H1 (cell line): ENCODE measurements at places on chromosomes 12 and 14. TPM values are rescaled to one million over a fixed set of nuclear protein-coding genes. Genes with fewer than 3 reads are reported as not detected.

- DNase-seq: no peak
These were observed 23.6 kb downstream of the RASSF3 start for GRCh38 chr12:64633940-64634337.

GRCh38 chr12:10747730-10748129 lies 24.6 kb upstream of the YBX3 start:
- DNase-seq: no peak

DNA sequence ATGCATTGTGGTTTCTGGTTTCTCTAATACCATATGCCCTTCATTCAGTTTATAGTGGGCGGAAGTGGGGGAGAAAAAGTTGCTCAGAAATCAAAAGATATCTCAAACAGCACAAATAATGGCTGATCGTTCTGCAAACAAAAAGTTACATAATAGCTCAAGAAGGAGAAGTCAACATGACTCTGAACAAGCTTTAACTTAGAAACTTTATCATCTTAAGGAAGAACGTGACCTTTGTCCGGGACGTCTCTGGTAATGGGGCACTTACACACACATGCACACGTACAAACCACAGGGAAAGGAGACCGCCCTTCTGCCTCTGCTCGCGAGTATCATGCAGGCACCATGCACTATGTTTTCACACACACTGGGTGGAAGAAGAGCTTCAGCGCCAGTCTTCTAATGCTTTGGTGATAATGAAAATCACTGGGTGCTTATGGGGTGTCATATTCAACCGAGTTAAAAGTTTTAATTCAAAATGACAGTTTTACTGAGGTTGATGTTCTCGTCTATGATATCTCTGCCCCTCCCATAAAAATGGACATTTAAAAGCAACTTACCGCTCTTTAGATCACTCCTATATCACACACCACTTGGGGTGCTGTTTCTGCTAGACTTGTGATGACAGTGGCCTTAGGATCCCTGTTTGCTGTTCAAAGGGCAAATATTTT lies 4.7 kb downstream of the FOS start:
- DNase-seq: no peak

Gene AKAP3
- 0.54 and 0.63 TPM in 2 replicates for polyA plus RNA-seq

DNA sequence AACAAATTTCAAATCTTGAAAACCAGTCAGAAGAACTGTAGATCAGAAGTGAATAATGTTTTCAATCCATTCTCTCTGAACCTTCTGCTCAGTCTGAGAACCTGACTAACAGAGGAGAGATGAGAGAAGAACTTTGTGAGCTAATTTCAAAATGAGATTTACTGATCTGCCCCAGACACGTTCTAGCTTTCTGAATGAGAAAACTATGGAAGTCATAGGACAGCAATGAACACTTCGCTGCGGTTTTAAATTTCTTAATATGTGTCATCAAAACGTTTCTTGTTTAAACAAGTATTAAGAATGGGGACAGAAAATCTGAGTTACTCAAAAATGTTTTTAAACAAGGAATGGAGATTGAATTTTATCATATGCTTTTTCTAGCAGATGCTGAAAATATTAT lies 66.6 kb upstream of the FAR2 start:
- no peak for DNase-seq

DNA sequence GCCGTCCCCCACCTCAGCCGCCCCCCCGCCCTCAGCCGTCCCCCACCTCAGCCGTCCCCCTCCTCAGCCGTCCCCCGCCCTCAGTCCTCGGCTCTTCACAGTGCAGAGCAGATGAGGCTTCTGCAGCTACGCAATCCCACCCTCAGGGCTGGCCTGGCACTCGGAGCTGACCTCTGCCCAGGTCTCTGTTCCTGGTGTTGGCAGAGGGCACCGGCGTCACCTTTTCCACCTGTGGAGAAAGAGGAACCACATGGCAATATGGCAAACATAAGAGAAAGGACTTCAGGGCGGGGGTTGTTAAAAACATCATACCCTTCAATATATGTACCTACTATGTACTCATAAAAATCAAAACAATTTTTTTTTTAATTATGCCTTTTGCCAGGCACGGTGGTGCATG lies 45.8 kb downstream of the MLXIP start:
- DNase-seq: no peak

DNA sequence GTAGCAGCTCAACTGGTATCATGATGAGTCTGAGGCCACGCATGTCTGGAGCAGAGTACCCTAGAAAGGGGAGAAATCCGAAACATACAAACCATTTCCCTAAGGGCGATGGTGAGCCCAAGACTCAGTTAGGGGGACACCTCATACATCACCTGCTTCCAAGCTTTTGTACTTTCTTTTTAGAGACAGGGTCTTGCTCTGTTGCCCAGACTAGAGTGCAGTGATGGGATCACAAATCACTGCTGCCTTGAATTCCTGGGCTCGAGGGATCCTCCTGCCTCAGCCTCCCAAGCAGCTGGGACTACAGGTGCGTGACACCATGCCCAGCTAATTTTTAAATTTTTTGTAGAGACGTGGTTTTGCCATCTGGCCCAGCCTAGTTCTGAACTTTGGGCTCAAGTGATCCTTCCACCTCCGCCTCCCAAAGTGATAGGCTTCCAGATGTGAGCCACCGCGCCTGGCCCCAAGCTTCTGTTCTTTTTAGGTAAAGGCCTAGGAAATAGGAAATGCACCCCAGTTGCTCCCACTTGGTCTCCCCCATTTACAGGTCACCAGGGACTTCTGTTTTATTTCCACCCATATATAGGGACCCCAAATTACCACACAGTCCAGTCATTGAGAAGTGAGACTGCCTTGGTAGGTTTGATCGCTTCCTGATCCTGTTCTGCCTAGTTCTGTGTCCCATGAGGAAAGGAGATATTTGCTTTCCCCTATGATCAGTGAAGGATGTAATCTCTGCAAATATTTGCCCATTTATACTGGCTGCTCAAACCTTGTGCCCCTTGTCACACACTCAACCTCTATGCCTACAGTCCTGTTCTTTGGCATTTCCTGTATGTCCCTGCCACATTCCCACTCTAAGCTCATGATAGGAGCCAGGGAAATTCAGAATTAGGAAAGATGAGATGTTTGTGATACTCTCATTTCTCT lies at the start of gene APOF:
APOF (minus strand) TSS at position 728 of the 930 bp plus-strand sequence; CDS start at position 616, 112 bp downstream.
- no peak for DNase-seq

- DNase-seq: no peak
These were observed 76.4 kb downstream of the CHST11 start for GRCh38 chr12:104533134-104533533.

- DNase-seq: no peak
These were observed 244.8 kb downstream of the IPO8 start for GRCh38 chr12:30450872-30451271.

Gene ART4
- not detected in 2 replicates for polyA plus RNA-seq
